ENCODE measurements at places on chromosomes 5 and 9.

DNA sequence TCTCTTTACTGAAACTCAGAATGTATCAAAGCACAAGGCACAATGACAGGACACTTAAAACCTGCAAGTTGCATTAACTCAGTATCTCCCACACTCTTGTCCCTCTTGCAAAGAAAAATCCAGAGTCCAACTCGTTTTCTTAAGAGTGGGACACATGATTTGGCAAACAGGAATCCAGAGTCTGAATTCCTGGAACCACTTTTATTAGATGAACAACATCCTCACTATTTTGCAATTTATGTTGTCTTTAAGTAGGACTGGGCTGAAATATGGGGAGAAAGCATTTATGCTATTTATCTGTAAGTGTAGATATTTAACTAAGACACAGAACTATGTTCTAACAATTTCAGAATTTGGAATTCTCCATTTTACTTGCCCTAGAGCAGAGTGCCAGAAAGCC is 69.1 kb downstream of the ABCA1 start:
- no peak for DNase-seq

- no peak for DNase-seq
Observed at GRCh38 chr5:104431981-104432380, 869.4 kb upstream of the NUDT12 start.

DNA sequence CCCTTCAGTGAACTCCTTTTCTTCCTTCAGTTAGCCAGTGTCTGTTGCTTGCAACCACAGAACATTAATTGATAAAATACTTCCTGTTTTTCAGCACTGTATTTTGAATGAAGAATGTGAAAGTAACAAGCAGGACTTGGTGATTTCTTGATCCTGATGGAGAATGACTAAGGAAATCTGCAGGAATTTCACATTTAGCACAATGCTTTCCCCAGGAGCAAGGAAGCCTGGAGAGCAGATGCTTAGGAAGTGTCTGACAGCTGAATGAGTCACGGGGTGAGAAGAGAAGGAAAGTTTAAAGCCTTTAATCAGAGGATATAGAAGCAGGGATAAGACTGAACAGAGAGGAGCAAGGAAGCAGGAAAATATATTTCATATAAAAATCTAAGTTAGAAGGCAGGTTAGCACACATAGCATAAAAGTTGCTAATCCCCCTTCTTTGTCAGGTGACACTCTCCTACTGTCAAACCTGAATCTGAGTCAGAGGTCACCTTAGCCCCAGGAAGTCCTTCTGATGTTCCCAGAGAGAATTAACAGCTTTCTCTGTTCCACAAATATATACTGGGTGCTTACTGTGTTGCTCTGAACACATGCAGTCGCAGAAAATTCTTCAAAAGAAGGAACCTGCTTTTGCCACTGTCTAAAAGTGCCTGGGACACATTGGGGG is 59.7 kb downstream of the GNA14 start:
- no peak for DNase-seq

DNA sequence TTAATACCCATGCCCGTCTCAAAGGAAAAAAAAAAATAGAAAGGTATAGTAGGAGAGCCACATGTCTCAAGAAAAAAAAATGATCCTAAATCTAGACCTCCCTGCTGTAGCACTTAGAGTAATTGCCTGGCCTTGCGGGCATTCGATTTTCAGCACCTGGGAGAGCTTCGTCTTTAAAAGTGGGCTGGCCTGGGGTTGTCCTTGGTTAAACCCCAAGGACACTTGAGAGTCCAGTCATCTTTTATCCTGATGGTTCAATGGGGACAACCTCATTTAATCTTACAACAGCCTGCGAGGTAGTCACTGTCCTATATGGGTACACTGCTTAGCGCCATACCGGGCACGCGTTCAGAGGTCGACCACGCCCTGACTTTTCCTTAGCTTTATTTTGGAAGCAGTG is 60.1 kb downstream of the MAT2B start:
- no peak for DNase-seq

- DNase-seq: no peak
Observed at GRCh38 chr5:14213813-14214585, 70.9 kb downstream of the TRIO start.

DNA sequence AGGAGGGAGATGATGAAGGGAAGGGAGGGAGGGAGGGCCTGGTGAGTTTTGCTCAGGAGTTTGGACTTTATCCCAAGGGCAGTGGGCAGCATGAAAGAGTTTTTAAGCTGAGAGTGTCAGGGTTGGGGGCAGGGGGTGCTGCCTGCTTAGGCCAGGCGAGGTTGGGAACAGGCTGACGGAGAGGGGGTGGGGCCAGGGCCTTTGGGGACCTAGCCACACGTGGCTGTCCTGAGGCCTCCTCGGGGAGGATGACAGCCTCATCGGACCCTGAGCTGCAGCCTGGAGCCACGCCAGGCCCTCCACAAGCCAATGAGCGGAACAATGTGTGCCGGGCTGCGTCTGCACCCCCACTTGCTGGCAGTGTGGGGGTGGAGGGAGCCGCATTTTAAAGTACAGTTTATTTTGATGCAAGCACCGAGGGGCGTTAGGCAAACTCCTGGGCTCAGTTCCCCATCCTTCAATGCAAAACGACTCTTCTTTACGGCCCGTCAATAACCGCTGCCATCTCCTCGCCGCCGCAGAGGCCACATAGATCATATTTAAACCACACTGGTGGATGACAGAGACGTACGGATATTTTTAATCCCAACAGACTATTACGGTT is 5.3 kb upstream of the RXRA start:
- DNase-seq: no peak

DNA sequence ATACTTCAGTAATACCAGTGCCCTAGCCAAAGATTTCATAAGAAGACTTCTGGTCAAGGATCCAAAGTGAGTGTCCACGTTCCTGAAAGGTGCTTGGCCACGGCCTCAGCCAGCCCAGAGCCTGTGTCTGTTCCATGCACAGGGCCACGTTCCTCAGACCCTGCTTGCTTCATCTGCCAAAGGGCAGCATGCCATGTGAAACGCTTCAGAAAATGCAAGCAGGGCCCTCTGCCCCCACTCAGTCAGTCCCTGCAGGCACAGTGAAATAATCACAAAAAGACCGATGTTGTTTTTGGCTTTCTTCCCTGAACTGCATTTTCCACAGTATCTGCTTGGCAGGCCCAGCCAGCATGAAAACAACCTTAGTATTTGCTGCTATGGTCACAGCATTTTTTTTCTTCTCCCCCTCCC is 85.5 kb upstream of the CTSL start:
- DNase-seq: no peak

GRCh38 chr9:219670-220365 is 5.2 kb downstream of the DOCK8 start:
- no peak for DNase-seq

DNA sequence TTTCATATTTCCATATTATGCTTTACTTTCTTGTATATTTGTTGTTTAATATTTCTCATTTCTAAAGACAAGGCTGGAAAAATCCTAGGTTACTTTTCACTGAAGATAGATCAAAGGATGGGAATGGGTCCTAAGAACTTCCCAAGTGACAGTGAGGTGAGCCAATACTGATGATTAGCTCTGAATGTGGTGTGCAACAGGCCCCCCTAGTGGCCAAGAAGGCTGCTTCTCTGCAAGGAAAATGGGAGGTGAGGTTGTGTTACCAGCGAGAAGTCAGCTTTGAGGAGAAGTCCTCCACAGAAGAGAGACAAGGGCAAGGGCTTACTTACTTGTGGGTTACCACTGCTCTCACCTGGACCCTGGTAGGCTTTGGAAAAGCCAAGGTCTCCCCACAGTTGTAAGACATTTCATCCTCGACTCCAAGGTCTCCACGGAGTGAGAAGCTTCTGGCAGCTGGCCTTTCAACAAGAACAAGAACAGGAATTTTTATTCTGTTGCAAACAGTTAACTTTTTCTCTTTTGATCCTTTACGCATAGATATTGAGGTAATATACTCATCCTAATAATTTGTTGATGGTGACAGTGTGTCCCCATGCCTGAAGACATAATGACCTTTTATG is 69.9 kb downstream of the MAMDC2 start:
- DNase-seq: peak; percentile 1

DNA sequence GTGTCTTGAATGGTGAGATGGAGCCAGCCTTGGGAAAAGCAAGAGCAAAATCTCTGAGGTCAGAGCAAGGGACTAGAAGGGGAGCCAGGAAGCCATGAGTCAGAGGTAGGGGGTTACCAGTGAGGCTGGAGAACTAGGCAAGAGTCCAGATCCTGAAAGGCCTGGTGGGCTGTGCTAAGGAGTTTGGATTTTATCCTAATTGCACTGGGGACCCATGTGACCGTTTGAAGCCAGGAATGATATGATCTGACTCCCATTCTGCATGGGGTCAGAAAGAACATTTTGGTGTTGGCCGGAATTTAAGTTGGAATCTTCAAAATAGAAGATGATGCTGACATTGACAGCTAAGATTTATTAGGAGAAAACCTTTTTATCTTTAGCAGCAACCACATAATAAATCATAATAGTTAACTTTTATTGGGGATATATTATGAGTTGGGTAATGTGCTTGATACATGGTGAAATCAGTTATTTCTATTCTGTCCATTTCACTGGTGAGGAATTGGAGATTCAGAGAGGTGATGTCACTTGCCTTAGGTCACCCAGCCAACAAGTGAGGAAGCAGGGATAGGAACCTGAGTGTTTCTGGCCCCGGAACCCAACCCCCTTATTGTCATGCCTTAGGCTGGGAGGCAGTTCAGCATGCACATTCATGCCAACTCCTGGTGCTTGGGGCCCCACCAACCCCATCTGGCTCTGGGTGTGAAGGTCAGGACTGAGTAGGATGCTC is 61.5 kb upstream of the RARS1 start:
- no peak for DNase-seq

GRCh38 chr5:53357439-53357838 is 123.0 kb upstream of the FST start:
- no peak for DNase-seq

DNA sequence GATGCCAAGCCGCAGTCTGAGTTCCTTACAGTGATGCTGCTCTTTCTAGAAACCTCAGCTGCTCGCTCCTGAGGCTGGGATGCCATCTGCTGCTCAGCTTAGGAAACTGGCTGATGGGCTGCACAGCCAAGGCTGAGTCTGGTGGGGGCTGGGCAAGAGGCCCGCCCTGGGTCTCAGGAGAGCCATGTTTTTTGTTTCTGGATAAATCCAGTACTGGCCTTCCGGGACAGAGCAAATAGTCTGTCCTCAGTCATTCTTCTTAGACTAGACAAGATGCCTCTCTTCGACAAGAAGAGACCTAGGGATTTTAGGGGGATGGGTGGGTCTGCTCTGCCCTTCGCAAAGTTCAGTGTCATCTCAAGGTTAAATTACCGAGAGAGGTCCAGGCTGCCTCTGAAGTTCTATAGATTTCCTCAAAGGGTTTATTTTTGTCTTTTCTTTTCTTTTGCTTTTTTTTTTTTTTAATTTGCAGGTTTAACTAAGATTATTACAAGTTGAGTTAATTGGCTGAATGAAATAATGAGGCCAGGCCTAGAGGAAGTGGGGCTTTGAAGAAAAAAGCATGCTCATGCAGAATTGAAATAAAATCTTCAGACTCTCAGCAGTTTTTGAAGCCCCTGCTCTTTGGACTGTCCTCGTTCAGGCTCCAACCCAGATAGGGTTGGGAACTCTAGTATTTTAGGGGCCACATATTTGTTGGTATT is 30.6 kb upstream of the MATR3 start:
- peak; percentile 83 for DNase-seq

GRCh38 chr5:27020973-27021372 is 17.4 kb downstream of the CDH9 start:
- DNase-seq: no peak

GRCh38 chr5:131246504-131246903 is 17.3 kb upstream of the CDC42SE2 start:
- DNase-seq: no peak

GRCh38 chr5:35799181-35799580 is 57.5 kb upstream of the IL7R start:
- DNase-seq: no peak

- no peak for DNase-seq
Observed at GRCh38 chr5:96331681-96332361, 101.2 kb downstream of the PCSK1 start.

DNA sequence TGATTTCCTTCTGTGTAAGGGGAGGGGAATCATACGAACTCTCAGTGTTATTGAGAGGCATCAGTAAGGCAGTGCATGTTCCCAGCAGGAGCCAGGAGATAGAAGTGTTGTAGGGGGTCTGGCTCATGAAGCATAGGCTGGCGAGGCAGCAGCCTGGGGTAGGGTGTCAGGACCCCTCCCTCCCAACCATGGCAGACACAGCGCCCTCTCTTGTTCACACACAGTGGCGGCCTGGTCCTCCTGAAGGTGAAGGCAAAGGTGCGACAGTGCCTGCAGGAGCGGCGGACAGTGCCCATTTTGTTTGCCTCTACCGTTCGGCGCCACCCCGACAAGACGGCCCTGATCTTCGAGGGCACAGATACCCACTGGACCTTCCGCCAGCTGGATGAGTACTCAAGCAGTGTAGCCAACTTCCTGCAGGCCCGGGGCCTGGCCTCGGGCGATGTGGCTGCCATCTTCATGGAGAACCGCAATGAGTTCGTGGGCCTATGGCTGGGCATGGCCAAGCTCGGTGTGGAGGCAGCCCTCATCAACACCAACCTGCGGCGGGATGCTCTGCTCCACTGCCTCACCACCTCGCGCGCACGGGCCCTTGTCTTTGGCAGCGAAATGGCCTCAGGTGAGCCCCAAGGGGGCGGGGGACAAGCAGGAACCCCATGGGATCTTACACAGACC is 4.7 kb downstream of the SLC27A4 start:
- DNase-seq: no peak

- DNase-seq: no peak
Observed at GRCh38 chr5:103243665-103244064, 14.9 kb upstream of the MACIR start.

- DNase-seq: no peak
Observed at GRCh38 chr5:178281331-178281730, 48.7 kb upstream of the PHYKPL start.

- no peak for DNase-seq
Observed at GRCh38 chr5:1764606-1764960, 35.1 kb downstream of the MRPL36 start.

DNA sequence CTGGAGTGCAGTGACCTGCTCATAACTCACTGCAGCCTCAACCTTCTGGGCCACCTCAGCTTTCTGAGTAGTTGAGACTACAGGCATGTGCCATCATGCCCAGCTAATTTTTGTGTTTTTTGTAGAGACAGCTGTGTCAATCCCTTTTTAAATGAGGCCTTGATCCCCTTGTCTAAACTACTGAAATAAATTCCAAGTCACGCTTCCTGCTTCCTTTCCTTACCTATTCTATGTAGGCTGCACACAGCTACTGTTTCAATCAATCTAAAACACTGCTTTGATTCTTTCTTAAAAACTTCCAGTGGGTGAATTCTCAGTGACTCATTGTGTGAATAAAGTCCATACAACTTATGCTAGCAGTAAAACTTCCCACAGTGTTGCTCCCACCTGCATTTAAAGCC is 2.9 kb upstream of the C7 start:
- DNase-seq: no peak

All from caudate nucleus (tissue), 63 donors.